ENCODE measurements at places on chromosomes 1 and 21. TPM values are rescaled to one million over a fixed set of nuclear protein-coding genes. Genes with fewer than 3 reads are reported as not detected.

Gene C1orf141
- 0.13 TPM for polyA plus RNA-seq

Gene FGGY
- 5.3 TPM for polyA plus RNA-seq

DNA sequence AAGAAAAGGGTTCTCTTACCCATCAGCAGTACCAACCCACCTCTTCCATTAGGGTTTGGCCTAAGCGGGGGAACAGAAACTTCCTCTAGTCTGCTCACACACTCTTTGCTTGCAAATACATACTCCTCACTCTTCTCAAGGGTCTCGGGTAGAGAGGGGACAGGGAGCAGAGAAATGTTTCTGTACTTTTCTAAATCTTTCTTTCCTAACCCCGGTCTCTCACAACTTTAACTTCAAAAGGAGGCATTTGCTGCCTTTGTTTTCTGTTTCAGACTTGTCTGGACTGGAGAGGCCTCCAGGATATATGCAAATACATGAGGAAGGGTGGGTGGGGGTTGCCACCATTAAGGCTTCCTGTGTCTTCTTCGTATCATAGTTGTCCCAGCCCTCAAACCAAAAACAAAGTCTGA is 10.5 kb upstream of the LAX1 start:
- no peak for DNase-seq
- no peak overlapping the region for H3K27ac ChIP-seq
- no peaks in the 10 kb centered on the region for H3K36me3 ChIP-seq
- H3K4me1 ChIP-seq: peaks cover 2% of the 10 kb centered on the region
- no peak overlapping the region for H3K4me3 ChIP-seq
- no peaks in the 10 kb centered on the region for H3K27me3 ChIP-seq

GRCh38 chr1:226125831-226126230 is 60.7 kb downstream of the ACBD3 start:
- peak; percentile 32 for DNase-seq
- no peak overlapping the region for H3K4me3 ChIP-seq
- H3K36me3 ChIP-seq: no peaks in the 10 kb centered on the region
- H3K27ac ChIP-seq: no peak overlapping the region

Gene SPRR3
- polyA plus RNA-seq: 14.9 TPM

Gene AMY2B
- polyA plus RNA-seq: 3.5 TPM

Gene IVL
- 0.13 TPM for polyA plus RNA-seq

Gene B3GALT5
- 0.50 TPM for polyA plus RNA-seq

GRCh38 chr1:112636597-112637253 is 17.1 kb downstream of the CAPZA1 start:
- H3K4me1 ChIP-seq: no peaks in the 10 kb centered on the region
- no peaks in the 10 kb centered on the region for H3K36me3 ChIP-seq
- no peak for DNase-seq
- no peaks in the 10 kb centered on the region for H3K27me3 ChIP-seq
- H3K27ac ChIP-seq: no peak overlapping the region

- no peaks in the 10 kb centered on the region for H3K4me1 ChIP-seq
- H3K36me3 ChIP-seq: no peaks in the 10 kb centered on the region
- H3K27me3 ChIP-seq: no peaks in the 10 kb centered on the region
- no peak overlapping the region for H3K4me3 ChIP-seq
- no peak overlapping the region for H3K27ac ChIP-seq
Measured at GRCh38 chr1:37602750-37603694, 7.3 kb upstream of the GNL2 start.

GRCh38 chr1:40772146-40772955 is 11.2 kb upstream of the KCNQ4 start:
- H3K4me3 ChIP-seq: no peak overlapping the region
- no peak for DNase-seq
- H3K27ac ChIP-seq: no peak overlapping the region
- no peaks in the 10 kb centered on the region for H3K36me3 ChIP-seq
- H3K4me1 ChIP-seq: no peaks in the 10 kb centered on the region

GRCh38 chr1:98559291-98559690 is 102.2 kb upstream of the SNX7 start:
- no peak for DNase-seq
- H3K36me3 ChIP-seq: no peaks in the 10 kb centered on the region
- no peak overlapping the region for H3K27ac ChIP-seq
- no peak overlapping the region for H3K4me3 ChIP-seq
- H3K27me3 ChIP-seq: no peaks in the 10 kb centered on the region
- H3K4me1 ChIP-seq: no peaks in the 10 kb centered on the region

Gene CASQ1
- 15.2 TPM for polyA plus RNA-seq

- DNase-seq: no peak
- no peaks in the 10 kb centered on the region for H3K36me3 ChIP-seq
- no peak overlapping the region for H3K27ac ChIP-seq
- H3K4me1 ChIP-seq: no peaks in the 10 kb centered on the region
- H3K27me3 ChIP-seq: no peaks in the 10 kb centered on the region
Measured at GRCh38 chr1:167435484-167435883, 82.8 kb downstream of the CD247 start.

DNA sequence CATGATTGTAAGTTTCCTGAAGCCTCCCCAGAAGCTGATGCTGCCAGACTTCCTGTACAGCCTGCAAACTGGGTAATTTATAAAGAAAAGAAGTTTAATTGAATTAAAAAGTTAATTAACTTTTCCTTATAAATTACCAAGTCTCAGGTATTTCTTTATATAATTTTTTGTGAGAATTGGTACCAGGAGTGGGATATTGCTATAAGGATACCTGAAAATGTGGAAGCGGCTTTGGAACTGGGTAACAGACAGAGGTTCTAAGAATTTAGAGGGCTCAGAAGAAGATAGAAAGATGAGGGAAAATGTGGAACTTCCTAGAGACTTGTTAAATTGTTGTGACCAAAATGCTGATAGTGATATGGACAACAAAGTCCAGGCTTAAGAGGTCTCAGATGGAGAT is 163.1 kb downstream of the PTPRU start:
- DNase-seq: no peak
- no peaks in the 10 kb centered on the region for H3K36me3 ChIP-seq
- H3K27ac ChIP-seq: no peak overlapping the region
- no peaks in the 10 kb centered on the region for H3K4me1 ChIP-seq
- H3K27me3 ChIP-seq: no peaks in the 10 kb centered on the region

DNA sequence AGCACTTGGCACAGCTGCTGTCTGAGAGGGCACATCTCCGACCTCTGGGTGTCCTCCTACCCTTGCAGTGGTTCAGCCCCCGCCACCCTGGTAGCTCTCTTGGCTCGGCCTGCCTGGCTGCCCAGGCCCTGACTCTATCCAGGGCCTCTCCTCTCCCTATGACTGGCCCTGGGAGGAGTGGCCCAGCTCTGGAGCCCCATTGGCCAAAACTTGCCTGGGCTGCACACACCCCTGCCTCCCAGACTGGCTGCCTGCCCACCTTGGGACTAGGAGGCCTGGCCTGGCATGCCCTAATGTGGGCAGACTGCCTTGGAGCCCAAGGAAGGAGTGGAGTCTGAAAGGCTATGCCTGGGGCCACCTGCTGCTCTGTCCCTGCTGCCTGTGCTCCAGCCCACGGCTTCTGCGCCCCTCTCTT is 33.6 kb downstream of the ACOT11 start:
- no peaks in the 10 kb centered on the region for H3K27me3 ChIP-seq
- peak; percentile 98 for DNase-seq
- H3K27ac ChIP-seq: peak overlapping the region; percentile 15
- H3K4me3 ChIP-seq: no peak overlapping the region
- H3K4me1 ChIP-seq: peaks cover 2% of the 10 kb centered on the region
- H3K36me3 ChIP-seq: no peaks in the 10 kb centered on the region

GRCh38 chr1:85196358-85196757 is 4.5 kb downstream of the SYDE2 start:
- H3K4me1 ChIP-seq: no peaks in the 10 kb centered on the region
- DNase-seq: no peak
- no peaks in the 10 kb centered on the region for H3K27me3 ChIP-seq
- no peak overlapping the region for H3K4me3 ChIP-seq
- no peak overlapping the region for H3K27ac ChIP-seq

DNA sequence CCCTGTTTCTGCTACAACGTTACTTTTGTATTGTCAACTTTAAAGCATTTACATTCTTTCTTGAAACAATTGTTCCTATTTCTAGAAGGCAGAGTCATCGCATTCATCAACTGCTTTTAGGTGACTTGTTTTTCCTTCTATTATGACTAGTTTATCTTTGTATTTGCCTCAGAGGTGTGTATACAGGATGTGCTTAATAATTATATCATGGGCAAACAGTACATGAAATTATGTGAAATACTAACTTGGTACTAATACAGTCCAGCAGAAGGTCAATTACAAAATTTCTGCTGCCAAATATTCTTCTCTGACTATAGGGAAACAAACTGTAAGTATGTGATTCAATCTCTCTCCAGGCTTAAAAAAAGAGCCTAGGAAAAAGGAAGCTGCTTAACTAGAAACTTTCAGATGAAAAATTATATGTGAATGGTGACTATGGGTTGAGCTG is 101.6 kb downstream of the C4BPA start:
- no peak for DNase-seq
- H3K27ac ChIP-seq: no peak overlapping the region
- no peak overlapping the region for H3K4me3 ChIP-seq

DNA sequence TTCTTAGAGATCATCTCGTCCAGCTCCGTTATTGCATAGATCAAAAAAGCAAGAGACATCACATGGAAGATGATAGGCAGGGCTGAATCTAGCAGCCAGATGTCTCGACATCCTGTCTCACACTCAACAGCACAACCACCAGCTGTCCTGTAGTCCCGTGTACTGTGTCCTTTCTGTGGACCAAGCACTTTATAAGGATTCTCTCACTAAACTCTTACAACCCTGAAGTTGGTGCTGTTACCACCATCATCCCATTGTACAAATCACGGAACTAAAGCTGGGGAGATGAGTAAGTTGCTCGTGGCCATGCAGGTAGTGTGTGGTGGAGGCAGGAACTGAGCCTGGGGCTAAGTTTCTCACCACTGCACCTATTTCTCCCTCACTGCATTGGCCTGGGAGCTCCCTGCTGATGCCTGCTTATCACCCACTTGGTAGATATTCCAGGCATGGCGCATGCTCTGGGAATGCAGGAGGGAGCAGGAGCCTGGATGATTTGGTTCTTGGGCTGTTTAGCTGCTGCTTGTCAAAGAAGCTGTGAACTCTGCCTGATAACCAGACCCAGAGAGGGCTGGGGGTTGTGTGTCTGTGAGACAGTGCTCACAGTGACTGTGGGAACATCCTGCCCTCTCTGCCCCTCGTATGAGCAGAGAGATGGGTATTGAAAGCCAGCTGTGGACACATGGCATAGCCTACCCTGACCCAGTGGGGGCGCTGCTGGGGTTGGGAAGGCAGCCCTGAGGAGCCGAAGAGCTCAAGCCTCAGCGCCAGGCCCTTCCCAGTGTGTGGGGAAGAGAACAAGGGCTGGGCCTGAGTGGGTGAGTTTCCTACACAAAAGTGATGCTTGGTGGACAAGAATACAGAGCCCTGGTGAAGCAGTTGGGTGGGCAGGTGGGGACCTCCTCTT is 13.6 kb downstream of the PPFIA4 start:
- H3K36me3 ChIP-seq: no peaks in the 10 kb centered on the region
- H3K4me1 ChIP-seq: no peaks in the 10 kb centered on the region
- no peak overlapping the region for H3K27ac ChIP-seq
- DNase-seq: no peak

GRCh38 chr1:196481616-196482015 is 126.6 kb downstream of the KCNT2 start:
- H3K27ac ChIP-seq: no peak overlapping the region
- H3K4me3 ChIP-seq: no peak overlapping the region
- H3K27me3 ChIP-seq: no peaks in the 10 kb centered on the region
- no peak for DNase-seq
- no peaks in the 10 kb centered on the region for H3K36me3 ChIP-seq

- no peaks in the 10 kb centered on the region for H3K27me3 ChIP-seq
- DNase-seq: no peak
- no peaks in the 10 kb centered on the region for H3K4me1 ChIP-seq
- H3K36me3 ChIP-seq: no peaks in the 10 kb centered on the region
- no peak overlapping the region for H3K4me3 ChIP-seq
Measured at GRCh38 chr1:212518188-212519054, 85.7 kb downstream of the NENF start.

DNA sequence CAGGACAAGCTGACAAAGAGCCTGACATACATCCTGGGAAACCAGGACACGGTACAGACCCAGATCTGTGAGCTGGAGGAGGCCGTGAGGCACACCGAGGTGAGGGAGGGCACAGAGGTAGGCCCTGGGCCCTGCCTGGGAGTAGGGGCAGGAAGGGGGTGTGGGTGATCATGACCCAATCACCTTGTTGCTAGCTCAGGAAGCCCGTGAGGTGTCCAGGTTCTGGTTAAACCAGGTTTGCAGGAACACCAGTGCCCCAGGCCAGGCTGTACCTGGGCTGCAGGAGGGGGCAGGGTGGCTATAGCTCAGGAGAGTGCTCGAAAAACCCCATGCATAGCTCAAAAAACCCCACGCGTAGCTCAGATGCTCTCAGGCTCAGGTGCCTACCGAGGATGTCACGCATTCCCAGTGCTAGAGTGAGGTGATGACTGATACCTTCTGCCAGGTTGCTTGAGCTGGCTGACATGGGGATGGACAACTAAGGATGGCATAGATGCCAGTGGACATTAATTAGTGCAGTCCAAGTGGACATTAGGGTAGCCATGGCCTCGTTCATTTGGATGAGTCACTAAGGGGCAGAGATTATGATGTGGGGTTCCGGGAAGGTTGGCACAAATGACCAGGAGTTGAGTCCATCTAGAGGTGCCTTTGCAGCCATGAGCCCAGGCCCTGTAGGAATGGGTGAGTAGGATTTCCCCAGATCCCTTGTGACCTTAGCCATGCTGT is 3.7 kb downstream of the TRIM46 start:
- no peak overlapping the region for H3K27ac ChIP-seq
- no peak for DNase-seq
- no peaks in the 10 kb centered on the region for H3K4me1 ChIP-seq
- no peak overlapping the region for H3K4me3 ChIP-seq
- H3K36me3 ChIP-seq: no peaks in the 10 kb centered on the region

DNA sequence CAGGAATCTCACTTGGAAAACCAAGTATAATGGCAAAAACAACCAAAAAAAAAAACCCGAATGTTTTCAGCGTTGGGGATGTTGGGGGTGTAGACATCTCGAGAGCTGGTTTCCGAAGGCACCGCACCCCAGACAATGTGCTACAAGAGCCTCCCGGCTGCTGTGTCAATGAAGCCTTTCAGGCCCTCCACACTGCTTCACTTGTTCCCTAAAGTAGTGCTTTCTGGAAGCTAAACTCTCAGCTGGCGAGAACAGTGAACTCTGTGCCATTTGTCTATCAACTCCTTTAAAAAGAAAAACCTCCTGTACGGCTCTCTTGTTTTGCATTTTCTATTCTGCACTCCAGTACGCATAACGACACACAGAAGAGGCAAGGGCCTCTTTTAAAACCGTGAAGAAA is 32.5 kb downstream of the PLEKHO1 start:
- H3K4me3 ChIP-seq: no peak overlapping the region
- no peaks in the 10 kb centered on the region for H3K27me3 ChIP-seq
- H3K27ac ChIP-seq: no peak overlapping the region
- no peaks in the 10 kb centered on the region for H3K36me3 ChIP-seq

- no peak overlapping the region for H3K4me3 ChIP-seq
- no peak overlapping the region for H3K27ac ChIP-seq
- H3K27me3 ChIP-seq: no peaks in the 10 kb centered on the region
- DNase-seq: no peak
Measured at GRCh38 chr1:205049479-205049878, 6.5 kb downstream of the CNTN2 start.

- no peak for DNase-seq
- no peak overlapping the region for H3K27ac ChIP-seq
- H3K4me1 ChIP-seq: no peaks in the 10 kb centered on the region
- no peaks in the 10 kb centered on the region for H3K27me3 ChIP-seq
Measured at GRCh38 chr1:197041486-197042353, 25.3 kb downstream of the F13B start.

GRCh38 chr1:121417325-121417923 is 232.6 kb downstream of the SRGAP2C start:
- no peaks in the 10 kb centered on the region for H3K36me3 ChIP-seq
- H3K27me3 ChIP-seq: no peaks in the 10 kb centered on the region
- H3K4me1 ChIP-seq: no peaks in the 10 kb centered on the region
- no peak overlapping the region for H3K4me3 ChIP-seq
- no peak overlapping the region for H3K27ac ChIP-seq
- DNase-seq: no peak

Measured in aorta (tissue), 5 donors.